NCI-H446 treated with DMSO at 0.1 percent for 48 hours (cell line): ENCODE measurements at places on chromosomes 13 and 19.

- no peak for DNase-seq
Measured at GRCh38 chr19:5091684-5092480, 123.0 kb downstream of the KDM4B start.

DNA sequence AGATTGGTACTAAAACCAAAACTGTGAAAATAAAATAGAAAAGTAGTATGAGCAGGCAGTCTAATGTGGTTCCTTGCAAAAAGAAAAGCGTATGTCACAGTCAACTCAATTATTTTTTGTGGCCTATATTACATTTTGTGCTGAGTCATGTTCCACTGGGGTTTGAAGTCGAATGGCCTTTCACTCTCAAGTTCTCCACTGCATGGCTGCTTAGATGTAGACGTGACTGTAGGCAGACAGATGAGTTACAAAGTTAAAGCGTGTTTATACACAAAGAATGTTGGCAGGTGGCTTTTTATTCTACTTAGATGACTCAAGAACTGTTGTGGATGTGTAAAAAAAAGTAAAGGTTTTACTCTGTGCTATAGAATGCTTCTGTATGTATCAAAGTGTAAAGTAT is 133.9 kb downstream of the SLITRK6 start:
- no peak for DNase-seq

DNA sequence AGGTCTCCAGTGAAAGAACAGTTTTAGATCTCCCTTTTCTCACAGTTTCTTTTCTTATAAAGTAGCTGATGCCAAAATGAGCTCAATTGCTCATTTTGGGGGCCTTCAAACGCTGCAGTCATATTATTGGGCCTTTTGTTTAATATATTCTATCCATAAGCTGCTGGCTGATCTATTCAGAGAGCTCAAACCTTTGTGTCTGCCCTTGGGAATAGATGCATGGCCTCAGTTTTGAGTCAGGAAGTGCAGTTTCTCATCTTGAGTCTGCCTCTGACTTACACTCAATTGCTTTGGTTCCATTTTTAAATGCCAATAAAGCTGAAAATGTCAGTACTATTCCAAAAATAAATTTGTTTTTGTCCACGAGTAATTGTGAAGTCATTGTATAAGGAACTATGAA is 468.9 kb downstream of the KLF12 start:
- DNase-seq: no peak

- DNase-seq: no peak
Measured at GRCh38 chr13:41005704-41006103, 13.4 kb downstream of the ELF1 start.

- DNase-seq: peak; percentile 60
Measured at GRCh38 chr13:101785858-101786257, 333.4 kb downstream of the ITGBL1 start.

GRCh38 chr13:89751432-89751930 is 1596.0 kb upstream of the MIR17HG start:
- DNase-seq: no peak
